GM04504 (cell line): ENCODE measurements at places on chromosomes 6 and 20.
A peak's percentile ranks its signal among the peaks of the same experiment; 100 is the strongest.

DNA sequence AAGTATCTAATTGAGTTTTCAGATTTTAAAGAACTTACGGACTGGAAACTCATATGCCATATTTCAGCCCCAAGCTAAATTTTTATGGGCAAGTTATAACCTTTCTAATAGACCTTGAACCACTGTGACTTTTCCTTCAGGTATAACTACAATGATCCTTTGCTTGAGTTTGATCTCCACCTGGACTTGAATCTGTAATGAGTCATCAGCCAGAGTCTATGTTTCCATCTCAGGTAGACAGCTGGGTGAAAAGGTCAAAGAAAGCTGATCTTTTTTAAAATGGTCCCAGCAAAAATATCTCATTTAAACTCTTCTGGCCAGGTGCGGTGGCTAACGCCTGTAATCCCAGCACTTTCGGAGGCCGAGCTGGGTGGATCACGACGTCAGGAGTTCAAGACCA, 88.4 kb upstream of the SGK1 start:
- DNase-seq: no peak

GRCh38 chr6:4660377-4661321, 115.6 kb upstream of the CDYL start:
- no peak for DNase-seq

- no peak for DNase-seq
These were observed 3.1 kb upstream of the RRBP1 start for GRCh38 chr20:17685168-17685567.

DNA sequence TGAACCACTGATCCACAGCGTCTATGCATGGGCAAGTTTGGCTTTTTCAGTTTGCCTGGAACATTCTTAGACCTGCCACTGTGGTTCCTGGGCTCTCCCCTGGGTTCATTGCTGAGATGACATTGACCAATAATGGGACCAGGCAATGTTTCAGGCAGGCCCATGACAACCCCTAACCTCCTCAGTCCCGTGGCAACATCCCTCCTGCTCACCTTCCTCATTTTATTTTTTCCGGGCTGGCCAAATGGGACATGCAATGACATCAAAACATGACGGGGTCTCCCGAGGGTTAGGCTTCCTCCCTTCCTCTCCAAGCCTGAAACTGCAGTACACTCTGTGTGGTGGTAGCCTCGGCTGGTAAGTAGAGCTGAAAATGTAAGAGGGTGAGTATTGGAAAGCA, 234.0 kb upstream of the RREB1 start:
- no peak for DNase-seq

GRCh38 chr20:41330941-41331340, 9.7 kb upstream of the LPIN3 start:
- no peak for DNase-seq

- DNase-seq: no peak
These were observed 43.9 kb downstream of the PLCB1 start for GRCh38 chr20:8175741-8176675.

DNA sequence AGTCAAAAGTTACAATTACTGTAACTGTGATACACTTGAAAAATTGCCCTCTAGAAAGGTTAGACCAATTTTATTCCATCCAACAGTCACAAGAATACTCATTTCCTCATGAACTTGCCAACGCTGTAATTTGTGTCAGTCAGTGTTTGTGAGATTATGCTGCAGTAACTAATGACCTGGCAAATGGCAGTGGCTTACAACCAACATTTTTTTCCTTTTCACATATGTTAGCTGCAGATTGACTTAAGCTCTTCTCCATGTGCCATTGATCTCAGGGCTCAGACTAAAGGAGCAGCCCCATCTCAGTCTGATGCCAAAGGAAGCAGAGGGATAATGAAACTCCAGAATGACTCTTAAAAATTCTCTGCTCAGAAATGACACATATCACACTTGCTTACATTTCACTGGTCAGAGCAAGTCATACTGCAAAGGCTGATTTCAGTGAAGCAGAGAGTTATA, 92.3 kb upstream of the ELOVL5 start:
- no peak for DNase-seq

GRCh38 chr20:43942667-43943285, 28.1 kb downstream of the TOX2 start:
- DNase-seq: peak; percentile 60

GRCh38 chr6:133701633-133702331, 187.1 kb upstream of the TCF21 start:
- DNase-seq: no peak

DNA sequence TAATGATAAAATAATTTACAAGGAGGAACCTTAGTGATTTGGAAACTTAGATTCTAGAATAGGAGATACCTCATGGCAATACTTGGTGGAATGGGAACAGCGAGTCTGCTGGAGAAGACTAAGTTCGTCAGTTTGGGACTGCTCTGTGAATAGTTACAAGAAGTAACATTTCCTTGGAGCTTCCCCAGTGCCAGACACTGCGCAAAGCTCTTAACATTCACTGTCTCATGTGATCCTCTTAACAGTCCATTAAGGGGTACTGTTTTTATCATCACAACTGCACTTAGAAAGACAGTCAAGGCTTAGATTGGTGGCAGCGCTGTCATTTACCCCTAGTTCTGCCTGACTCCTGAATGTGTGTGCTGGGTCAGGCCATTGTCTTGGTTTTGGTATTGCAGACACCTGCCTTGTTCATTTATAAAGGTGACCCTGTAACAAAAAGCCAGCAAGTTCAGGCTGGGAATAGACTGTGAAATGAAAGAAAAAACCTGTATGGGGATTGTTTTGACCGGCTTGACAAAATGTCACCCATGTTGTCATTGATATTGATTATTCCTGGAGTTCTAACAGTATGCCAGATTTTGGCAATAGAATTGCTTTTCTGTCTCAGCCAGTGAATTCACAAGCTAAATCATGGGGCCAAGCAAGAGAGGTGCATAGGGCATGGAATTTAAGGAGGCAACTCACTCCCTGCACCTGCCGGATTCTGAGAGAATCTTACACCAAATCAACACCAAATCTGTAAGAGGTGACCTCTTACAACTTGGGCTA, 118.4 kb downstream of the SASH1 start:
- no peak for DNase-seq

DNA sequence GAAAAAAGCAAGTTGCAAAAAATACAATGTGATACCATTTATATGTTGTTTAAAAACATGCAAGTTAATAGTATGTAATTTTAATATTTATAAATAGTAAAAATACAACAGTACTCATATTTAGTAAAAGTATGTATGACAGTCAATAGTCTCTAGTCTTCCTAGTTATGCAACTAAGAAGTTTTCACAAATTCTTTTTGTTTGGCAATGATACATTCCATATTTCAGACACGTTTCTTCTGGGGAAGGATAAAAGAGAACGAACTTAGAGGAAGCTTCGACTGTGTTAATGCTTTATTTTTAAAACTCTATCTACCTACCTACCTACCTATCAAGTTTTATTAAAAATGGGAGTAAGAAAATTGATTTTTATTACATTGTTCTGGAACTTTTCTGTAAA, 77.7 kb downstream of the UBE3D start:
- no peak for DNase-seq

- DNase-seq: peak; percentile 36
These were observed 155.1 kb upstream of the MLIP start for GRCh38 chr6:53956068-53956711.

DNA sequence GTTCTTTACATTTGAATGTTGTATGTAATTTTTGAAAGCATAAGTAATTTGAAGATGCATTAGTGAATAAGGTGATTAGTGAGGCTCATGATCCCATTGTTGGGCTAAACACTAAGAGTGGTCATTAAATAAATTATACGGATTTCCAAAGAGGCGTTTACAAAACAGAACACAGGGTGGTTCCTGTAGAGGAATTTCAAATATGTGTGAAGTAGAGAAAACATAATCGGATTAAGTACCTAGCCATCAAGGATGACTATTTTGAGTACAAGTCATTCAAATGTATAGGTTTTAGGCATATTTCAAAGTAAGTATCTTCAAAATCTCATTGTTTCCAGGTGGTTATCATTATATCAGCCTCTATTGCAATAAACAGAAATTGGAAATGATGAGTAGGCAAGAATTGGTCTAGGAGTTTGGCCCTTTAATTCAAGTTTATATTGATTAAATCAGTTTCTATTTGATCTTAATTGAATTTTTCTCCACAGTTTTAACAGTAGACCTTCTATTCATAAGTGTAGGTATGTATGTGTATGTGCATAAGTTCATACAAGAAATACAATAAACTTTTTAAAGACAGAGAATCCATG, 94.8 kb downstream of the MYLK4 start:
- DNase-seq: no peak

- no peak for DNase-seq
These were observed 12.7 kb downstream of the DEF6 start for GRCh38 chr6:35310265-35310831.

DNA sequence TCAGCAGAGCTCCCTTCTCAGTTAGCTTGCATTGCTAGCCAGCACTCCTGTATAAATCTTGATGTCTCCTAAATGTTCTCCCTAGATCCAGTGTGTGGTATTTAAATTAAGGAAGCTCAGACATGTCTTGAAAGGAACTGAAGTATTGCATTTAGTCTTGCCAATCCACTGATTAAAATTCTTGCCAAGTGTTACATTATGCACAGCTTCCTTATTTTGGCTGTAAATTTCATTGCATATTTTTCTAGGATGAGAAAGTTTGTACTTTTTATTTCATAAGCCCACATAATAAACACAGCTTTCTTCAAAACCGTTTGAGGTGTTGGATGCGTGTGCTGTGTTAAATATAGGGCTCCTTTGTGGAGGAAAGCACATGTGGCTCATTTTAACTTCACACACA, 329.8 kb upstream of the FLRT3 start:
- no peak for DNase-seq

GRCh38 chr6:123811378-123811777, 7.7 kb downstream of the NKAIN2 start:
- DNase-seq: no peak

DNA sequence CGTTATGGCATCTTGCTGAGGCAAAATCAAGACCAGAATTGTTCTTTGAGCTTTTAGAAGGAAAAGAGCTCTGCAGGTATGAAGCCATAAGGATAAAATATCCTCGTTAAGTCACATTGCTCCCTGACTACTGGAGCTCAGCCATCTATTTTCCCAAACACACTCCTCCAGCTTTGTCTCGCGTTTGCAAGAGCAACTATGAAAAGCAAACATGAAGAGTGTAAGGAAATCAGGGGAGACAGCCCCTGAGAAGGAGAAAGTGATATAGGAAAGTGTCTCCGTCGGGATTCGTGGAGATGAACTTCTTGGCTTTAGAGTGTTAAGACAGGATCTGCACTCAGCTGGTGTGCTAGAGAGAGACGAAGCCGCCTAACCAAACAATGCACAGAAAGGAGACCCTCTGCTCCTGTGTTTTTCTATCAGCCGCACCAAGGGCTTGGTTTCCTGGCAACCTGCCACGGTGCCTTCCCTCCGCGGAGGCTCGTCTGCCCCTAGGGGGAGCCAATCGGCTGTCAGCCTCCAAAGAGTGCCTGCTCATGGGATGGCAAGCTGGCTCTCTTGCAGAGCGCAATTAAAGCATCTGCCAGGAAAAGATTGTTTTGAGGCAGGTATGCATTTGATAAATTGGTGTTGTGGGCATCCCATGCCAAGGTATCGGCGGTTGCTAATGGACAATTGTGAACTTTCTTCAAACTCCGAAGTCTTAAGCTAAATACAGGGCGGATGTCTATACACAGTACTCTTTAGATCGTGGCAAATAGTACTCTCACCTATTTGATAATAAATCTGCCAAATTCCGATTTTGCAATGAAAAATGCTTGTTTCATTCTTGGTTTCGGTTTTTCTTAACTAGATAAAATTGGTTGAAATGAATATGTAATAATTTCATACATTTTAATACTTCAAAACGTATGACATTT, 603.2 kb downstream of the RNF144B start:
- peak; percentile 10 for DNase-seq

GRCh38 chr6:130434174-130434873, 68.5 kb downstream of the TMEM200A start:
- no peak for DNase-seq

- DNase-seq: no peak
These were observed 8.0 kb upstream of the SIM1 start for GRCh38 chr6:100472674-100473073.

GRCh38 chr6:137223370-137224131, 4.4 kb upstream of the IFNGR1 start:
- DNase-seq: no peak

- no peak for DNase-seq
These were observed 37.4 kb downstream of the FYN start for GRCh38 chr6:111835807-111836206.

DNA sequence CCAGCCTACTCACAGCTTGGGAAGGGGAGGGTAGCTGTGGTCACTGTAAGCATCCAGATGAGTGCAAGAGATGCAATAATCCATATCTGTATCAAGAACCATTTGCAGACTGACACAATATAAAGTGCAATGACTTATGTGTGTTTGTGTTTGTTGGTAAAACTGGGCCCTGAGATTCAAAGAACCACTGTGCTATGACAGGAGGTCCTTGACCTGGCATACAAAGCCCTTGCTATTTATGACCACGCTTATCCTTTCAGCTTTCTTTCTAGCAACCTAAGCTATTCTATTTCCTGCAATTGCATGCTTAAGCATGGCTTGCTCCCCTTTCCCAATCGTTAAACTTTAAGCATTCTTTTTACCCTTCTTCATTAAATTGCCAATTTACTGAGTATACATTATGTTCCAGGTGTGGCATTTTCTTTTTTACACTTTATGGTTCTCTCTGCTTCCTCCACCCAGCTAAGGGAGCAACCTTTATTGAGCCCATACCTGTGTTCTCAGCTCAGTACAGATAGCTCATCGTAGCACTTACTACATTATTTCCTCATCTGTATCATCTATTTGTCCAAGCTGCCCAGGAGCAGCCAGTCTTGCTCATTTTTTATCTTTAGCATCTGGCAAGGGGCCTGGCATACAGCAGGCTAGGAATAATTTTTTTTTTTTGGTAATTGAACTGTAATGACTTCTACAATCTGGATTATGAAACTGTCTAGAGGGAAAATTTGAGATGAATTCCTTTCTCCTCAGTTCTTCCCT, 3.5 kb downstream of the MCUR1 start:
- no peak for DNase-seq

DNA sequence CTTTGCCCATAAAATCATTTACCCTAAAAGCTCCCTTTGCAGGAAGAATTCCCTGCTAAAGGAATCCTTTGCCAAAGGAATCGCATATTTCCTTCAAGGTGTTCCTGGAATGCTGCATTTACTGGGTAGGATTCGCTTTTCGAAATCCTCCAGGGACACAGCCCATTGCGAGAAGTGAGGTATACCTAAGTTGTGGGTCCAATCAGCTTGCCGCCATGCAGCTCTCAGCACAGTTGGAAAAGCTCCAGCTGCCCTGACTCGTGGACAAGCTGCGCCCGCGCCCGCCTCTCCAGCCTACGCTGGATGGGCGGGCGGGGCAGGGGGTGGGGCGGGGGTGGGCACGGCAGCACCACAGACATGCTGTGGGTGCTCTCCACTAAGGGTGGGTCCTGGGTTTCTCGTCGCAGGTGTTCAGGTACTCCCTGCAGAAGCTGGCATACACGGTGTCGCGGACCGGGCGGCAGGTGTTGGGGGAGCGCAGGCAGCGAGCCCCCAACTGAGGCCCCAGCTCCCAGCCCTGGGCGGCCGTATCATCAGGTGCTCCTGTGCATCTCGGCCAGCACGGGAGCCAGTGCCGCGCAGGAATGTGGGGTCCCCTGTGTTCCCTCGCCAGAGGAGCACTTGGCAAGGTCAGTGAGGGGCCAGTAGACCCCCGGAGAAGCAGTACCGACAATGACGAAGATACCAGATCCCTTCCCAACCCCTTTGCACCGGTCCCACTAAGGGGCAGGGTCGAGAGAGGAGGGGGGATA, 1.4 kb downstream of the NNAT start:
- DNase-seq: no peak

- DNase-seq: no peak
These were observed 173.0 kb downstream of the PHF3 start for GRCh38 chr6:63808576-63808975.

GRCh38 chr6:87784051-87784450, 82.0 kb upstream of the AKIRIN2 start:
- DNase-seq: no peak
